ENCODE measurements at places on chromosomes 4 and X. TPM values are rescaled to one million over a fixed set of nuclear protein-coding genes. Genes with fewer than 3 reads are reported as not detected.

ADGRL3 gene
- total RNA-seq, result 53.1 TPM

GPR119 gene
- not detected for total RNA-seq

AFF1 gene
- total RNA-seq, result 63.3 TPM

SHROOM2 gene
- total RNA-seq, result 20.1 TPM

CENPVL2 gene
- total RNA-seq, result 0.18 TPM

CENPI gene
- 8.9 TPM for total RNA-seq

ZDHHC9 gene
- total RNA-seq, result 19.4 TPM

NPFFR2 gene
- total RNA-seq, result 0.76 TPM

ASB5 gene
- total RNA-seq, result 36.8 TPM

KANTR gene
- 29.0 TPM for total RNA-seq

LONRF3 gene
- 3.2 TPM for total RNA-seq

PDCL2 gene
- total RNA-seq, result not detected

MAGEC2 gene
- total RNA-seq, result not detected

SPATA4 gene
- 0.88 TPM for total RNA-seq

Measured in metanephros (tissue), 2 donors.